Fibroblast of lung (primary cell): ENCODE measurements at places on chromosomes 7 and 10.

GRCh38 chr10:44053391-44053790, 331.5 kb downstream of the CXCL12 start:
- DNase-seq: no peak

GRCh38 chr10:116260599-116260998, 12.4 kb downstream of the GFRA1 start:
- DNase-seq: no peak

- DNase-seq: no peak
Measured at GRCh38 chr10:124645467-124646095, 98.6 kb downstream of the FAM53B start.

GRCh38 chr10:5343979-5344378, 20.8 kb upstream of the UCN3 start:
- DNase-seq: no peak

- no peak for DNase-seq
Measured at GRCh38 chr10:11846542-11846941, 23.4 kb downstream of the PROSER2 start.

DNA sequence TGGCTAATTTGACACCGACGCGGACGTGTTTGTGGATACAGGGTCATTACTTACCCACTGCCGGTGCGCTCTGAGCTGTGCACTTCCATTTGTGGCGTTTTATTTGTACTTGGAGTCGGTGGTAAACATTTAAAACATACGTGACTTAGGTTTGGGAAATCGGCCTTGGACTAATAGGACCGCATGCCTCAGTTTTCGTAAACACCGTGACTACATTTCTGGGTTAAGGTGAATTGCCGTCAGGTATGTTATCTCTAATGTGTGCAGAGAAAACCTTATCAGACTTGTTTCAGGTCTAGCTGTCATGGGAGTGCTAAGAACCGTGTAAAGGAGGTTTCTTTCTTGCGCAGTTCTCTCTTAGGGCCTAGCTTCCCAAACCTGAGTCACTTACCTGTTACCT, 51.7 kb upstream of the NCF1 start:
- DNase-seq: no peak

GRCh38 chr10:86178401-86179152, 188.0 kb downstream of the GRID1 start:
- DNase-seq: no peak

DNA sequence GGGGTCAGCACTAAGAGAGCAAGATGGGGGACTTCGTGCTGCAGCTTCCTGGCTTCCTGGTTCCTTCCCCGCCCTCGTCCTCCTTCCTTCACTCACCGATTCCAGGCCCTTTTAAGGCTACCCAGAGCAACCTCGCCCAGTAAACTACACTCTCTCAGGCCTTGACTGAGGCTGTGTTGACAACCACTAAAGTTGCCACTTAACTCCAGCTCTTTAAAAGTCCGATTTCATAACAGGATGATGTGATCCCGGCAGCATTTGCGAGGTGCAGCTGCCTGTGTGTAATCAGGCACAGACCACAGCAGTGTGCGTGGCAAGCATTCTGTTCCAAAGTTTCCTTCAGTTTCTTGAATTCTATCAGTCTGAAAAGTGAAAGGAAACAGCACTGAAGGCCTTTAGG, 110.6 kb downstream of the RAB11FIP2 start:
- DNase-seq: peak; percentile 15

GRCh38 chr7:142887282-142888015, 1.9 kb upstream of the TRPV6 start:
- no peak for DNase-seq

DNA sequence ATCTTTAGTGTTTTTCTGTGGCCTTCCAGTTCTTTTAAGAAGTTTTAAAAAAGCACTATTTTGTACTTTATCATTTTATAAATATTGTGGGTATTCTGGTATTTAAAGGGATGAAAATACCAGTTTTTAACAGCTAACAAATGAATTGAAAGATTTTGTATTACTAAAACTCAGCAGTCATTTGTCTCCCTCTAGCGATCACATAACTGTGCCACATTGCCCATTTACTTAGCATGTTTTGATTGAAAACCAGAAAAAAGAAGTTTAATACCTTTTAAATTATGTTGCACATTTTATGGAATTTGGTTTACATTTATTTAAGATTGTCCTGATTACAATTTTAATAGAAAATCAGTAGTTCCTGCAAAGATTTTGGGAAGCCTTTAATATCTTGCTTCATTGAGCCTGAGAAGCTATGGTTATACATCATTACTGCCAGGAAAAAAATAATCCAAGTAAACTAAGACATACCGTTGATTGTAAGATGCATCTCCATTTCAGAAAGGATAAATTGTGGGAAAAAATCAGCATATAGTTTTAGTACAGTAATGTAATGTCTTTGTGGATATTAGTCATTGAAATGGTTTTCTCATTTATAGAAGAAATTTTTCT, 34.9 kb downstream of the TAX1BP1 start:
- DNase-seq: peak; percentile 71

DNA sequence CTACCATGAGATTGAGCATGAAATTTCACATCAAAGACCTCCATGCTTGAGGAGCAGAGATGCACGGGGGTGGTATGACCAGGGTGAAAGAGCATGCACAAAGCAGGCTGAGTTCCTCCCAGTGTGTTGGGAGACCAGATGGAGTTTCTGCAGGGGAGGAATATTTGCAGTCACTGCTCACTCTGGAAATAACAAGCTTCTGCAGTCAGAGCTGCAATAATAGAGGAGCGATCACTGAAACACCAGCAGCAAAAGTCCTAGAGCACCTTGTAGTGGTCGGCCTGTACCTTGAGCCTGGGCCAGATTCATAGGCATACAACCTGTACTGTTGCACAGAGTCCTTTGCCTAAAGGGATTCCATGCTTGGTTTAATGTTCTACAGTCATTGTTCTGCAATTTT, 184.5 kb upstream of the SP8 start:
- no peak for DNase-seq

GRCh38 chr7:18494821-18495408, 634 bp upstream of the HDAC9 start:
- no peak for DNase-seq

GRCh38 chr10:3886641-3887251, 101.7 kb upstream of the KLF6 start:
- DNase-seq: peak; percentile 98

- no peak for DNase-seq
Measured at GRCh38 chr7:143314127-143314526, 1.8 kb upstream of the CLCN1 start.

DNA sequence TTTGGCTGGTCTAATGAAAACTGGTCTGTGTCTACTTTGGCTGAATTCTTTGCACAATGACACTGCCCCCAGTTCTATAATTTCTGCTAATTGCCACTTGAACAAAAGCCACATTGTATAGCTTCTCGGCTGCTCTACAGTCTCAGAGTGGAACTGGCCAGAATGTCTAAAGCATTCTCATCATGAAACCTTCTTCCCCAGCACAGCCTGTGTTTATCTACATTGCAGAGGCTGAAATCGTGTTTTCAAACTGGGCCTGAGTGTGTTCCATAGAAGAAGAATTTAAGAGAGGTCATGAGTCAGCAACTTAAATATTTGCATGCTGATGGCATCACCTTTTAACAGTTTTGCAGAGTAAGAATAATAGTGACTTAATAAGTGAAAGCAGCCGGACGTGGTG, 177.2 kb downstream of the BUB3 start:
- peak; percentile 72 for DNase-seq

- no peak for DNase-seq
Measured at GRCh38 chr10:130709415-130709814, 573.2 kb downstream of the GLRX3 start.

- no peak for DNase-seq
Measured at GRCh38 chr7:128357217-128357613, 4.3 kb downstream of the PRRT4 start.

- no peak for DNase-seq
Measured at GRCh38 chr7:150787321-150788281, 12.6 kb downstream of the TMEM176B start.

GRCh38 chr10:14683256-14683655, 91.4 kb downstream of the FAM107B start:
- DNase-seq: no peak
